ENCODE measurements at places on chromosomes 6 and 20.

- DNase-seq = no peak
- H3K27ac ChIP-seq = no peak overlapping the region
- H3K4me3 ChIP-seq = no peak overlapping the region
- no peaks in the 10 kb centered on the region for H3K27me3 ChIP-seq
- H3K4me1 ChIP-seq = no peaks in the 10 kb centered on the region
Observed at GRCh38 chr6:61909486-61909885, 376.5 kb downstream of the KHDRBS2 start.

DNA sequence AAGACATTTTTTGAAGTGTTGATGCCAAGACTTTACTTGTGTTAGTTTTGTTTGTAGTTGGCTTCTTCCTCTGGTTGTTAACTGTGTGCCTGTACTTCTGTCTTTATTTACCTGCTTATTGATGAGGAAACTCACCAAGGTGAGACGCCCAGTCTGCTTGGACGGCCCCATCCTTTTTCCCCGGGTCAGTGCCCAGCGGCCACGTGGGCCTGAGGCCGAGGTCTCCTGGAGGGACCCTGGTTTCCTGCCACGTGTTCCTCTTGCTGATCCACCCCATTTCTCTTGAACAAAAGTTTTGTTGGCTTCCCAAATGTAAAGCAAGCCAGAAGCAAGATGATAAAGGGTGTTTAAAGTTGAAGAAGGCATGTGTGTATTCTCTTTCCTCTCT lies 24.8 kb downstream of the DUSP22 start:
- peak; percentile 19 for DNase-seq
- H3K27me3 ChIP-seq = no peaks in the 10 kb centered on the region
- H3K4me1 ChIP-seq = peaks cover 20% of the 10 kb centered on the region
- no peak overlapping the region for H3K27ac ChIP-seq
- H3K36me3 ChIP-seq = peaks cover 3% of the 10 kb centered on the region

DNA sequence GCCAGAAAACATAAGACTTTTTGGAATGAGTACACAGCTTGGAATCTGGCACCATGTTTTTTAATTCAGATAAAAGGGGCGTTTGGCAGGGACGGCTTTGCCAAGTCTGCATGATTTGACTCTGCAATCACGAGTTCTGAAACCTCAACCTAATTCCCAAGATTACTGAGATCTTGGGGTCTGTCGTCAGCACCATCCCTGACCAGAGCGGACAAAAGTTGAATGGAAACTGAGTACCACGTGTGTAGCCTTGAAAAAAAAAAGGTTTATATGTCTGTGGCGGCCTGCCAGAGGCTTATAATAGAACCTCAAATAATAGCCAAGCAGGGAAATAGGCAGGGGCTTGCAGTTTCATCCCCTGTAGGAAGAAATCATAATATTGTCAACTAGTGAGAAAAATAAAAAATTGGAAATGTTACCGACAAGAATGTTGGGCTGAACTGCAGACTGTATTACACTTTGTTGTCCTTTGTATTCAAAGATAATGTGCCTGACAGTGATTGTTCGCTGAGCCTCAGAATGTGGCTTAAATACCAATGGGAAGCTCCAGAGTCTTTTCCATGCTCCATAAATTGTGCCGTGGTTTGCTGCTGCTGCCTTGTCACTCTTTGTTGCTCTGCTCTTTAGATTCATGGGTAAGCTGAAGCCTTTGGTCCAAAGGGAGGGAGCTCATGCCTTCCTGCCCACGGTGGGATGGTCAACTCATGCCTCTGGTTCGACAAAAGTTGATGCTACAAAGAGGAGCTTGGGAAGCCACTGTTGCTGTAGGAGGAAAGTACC lies 118.8 kb upstream of the ARID1B start:
- H3K4me1 ChIP-seq = no peaks in the 10 kb centered on the region
- H3K4me3 ChIP-seq = no peak overlapping the region
- DNase-seq = no peak
- no peaks in the 10 kb centered on the region for H3K27me3 ChIP-seq

DNA sequence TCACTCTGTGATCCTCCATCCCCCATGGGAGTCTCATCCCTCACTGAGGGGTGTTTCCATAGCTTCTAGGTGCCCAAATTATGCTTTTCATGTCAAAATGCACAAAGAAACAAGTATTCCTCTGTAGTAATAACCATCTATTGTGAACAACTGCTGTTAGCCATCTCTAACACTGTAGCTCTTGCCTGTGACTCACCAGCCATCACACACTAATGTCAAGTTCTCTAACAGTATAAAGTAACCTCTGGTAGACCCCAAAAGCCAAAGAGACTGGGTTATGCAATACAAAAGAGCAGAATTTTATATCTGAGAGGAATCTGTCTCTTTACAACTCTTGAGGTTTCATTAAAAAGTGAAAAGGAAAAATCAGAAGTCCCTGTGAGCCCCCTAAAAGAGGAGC lies 25.4 kb upstream of the IYD start:
- H3K36me3 ChIP-seq = no peaks in the 10 kb centered on the region
- no peaks in the 10 kb centered on the region for H3K27me3 ChIP-seq
- no peak for DNase-seq
- peak overlapping the region; percentile 4 for H3K27ac ChIP-seq
- no peak overlapping the region for H3K4me3 ChIP-seq
- H3K4me1 ChIP-seq = no peaks in the 10 kb centered on the region

- no peak overlapping the region for H3K27ac ChIP-seq
- H3K4me3 ChIP-seq = no peak overlapping the region
- H3K36me3 ChIP-seq = no peaks in the 10 kb centered on the region
- H3K4me1 ChIP-seq = no peaks in the 10 kb centered on the region
- H3K27me3 ChIP-seq = no peaks in the 10 kb centered on the region
Observed at GRCh38 chr20:14775778-14776177, 438.4 kb upstream of the FLRT3 start.

- H3K36me3 ChIP-seq = peaks cover 41% of the 10 kb centered on the region
- H3K27ac ChIP-seq = no peak overlapping the region
- no peak for DNase-seq
- no peak overlapping the region for H3K4me3 ChIP-seq
Observed at GRCh38 chr20:44973053-44973452, 6.7 kb downstream of the STK4 start.

GRCh38 chr20:9582137-9582536 lies 67.7 kb downstream of the LAMP5 start:
- no peaks in the 10 kb centered on the region for H3K36me3 ChIP-seq
- H3K4me1 ChIP-seq = no peaks in the 10 kb centered on the region
- no peak overlapping the region for H3K4me3 ChIP-seq
- no peak overlapping the region for H3K27ac ChIP-seq
- no peak for DNase-seq
- no peaks in the 10 kb centered on the region for H3K27me3 ChIP-seq

- H3K27me3 ChIP-seq = no peaks in the 10 kb centered on the region
- H3K27ac ChIP-seq = peak overlapping the region; percentile 99
- no peak for DNase-seq
- H3K36me3 ChIP-seq = peaks cover 32% of the 10 kb centered on the region
- peaks cover 14% of the 10 kb centered on the region for H3K4me1 ChIP-seq
- peak overlapping the region; percentile 79 for H3K4me3 ChIP-seq
Observed at GRCh38 chr20:43458422-43458924, 777 bp downstream of the SRSF6 start.

DNA sequence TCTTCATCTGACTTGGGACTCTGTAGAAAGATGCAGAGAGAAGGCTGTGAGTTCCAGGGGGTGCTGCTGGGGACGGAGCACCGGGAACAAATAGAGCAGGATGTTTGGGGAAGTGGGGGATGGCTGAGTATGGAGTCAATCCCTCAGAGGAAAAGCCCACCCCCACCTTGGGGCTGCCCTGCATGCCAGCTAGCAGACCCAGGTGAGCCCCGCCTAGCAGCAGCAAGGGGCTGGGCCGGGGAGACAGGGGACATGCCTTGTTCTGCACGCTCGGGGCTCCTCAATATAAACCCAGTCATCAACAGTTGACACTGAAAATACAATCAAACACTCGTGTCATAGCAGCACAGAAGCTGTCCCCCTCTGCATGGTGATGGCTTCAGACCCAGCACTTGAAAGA lies 74.6 kb downstream of the NINL start:
- H3K27me3 ChIP-seq = no peaks in the 10 kb centered on the region
- no peak overlapping the region for H3K27ac ChIP-seq
- peak; percentile 33 for DNase-seq
- H3K4me3 ChIP-seq = no peak overlapping the region
- no peaks in the 10 kb centered on the region for H3K4me1 ChIP-seq

- no peak overlapping the region for H3K27ac ChIP-seq
- H3K4me3 ChIP-seq = no peak overlapping the region
- DNase-seq = no peak
- H3K36me3 ChIP-seq = no peaks in the 10 kb centered on the region
- no peaks in the 10 kb centered on the region for H3K27me3 ChIP-seq
- H3K4me1 ChIP-seq = no peaks in the 10 kb centered on the region
Observed at GRCh38 chr6:166052837-166053236, 114.8 kb downstream of the TBXT start.

- H3K27ac ChIP-seq = peak overlapping the region; percentile 35
- H3K36me3 ChIP-seq = no peaks in the 10 kb centered on the region
- peak; percentile 66 for DNase-seq
- no peaks in the 10 kb centered on the region for H3K27me3 ChIP-seq
- H3K4me1 ChIP-seq = peaks cover 29% of the 10 kb centered on the region
Observed at GRCh38 chr6:16236631-16237199, 1.7 kb upstream of the GMPR start.

DNA sequence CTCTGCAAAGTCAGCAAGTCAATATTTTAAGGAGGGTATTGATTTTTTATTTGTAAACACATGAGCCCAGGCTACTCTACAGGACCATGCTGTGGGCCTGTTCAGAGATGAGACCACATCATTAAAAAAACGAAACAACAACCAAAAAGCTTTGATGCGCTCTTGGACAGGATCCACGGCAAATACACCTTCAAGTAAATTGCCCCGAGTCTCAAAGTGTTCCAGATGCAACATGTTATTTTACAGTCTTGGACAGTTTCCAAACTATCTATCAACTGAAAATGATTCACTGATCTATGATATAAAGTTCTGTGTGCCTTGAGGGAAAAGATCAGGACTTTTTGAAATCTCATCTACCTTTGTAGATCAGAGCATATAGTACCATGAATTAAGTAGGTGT lies 25.8 kb upstream of the CARMIL1 start:
- no peaks in the 10 kb centered on the region for H3K27me3 ChIP-seq
- no peak for DNase-seq
- no peak overlapping the region for H3K27ac ChIP-seq
- H3K36me3 ChIP-seq = no peaks in the 10 kb centered on the region

GRCh38 chr20:60228255-60228654 lies 270.0 kb downstream of the CDH26 start:
- H3K4me3 ChIP-seq = no peak overlapping the region
- no peaks in the 10 kb centered on the region for H3K27me3 ChIP-seq
- peak; percentile 61 for DNase-seq
- H3K27ac ChIP-seq = no peak overlapping the region

DNA sequence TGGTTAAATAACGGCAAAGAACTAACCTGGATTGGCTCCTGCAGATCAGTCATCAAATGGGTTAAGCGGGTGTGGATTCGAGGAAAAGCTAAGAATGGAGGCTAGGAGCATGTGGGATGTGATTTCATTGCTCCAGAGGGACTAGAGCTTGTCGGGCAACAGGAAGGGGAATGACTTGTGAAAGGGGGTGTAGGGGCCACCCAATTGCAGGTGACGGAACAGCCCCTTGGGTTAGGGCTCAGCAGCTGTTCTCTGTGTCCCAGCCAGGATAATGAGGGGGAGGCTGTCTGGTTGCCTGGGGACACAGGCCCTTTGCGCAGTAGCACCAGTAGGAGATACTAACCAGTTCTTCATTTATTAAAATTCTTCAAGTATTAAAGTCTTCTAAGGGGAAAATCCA lies 25.0 kb upstream of the MRPS18A start:
- peaks cover 30% of the 10 kb centered on the region for H3K4me1 ChIP-seq
- no peaks in the 10 kb centered on the region for H3K27me3 ChIP-seq
- no peaks in the 10 kb centered on the region for H3K36me3 ChIP-seq

DNA sequence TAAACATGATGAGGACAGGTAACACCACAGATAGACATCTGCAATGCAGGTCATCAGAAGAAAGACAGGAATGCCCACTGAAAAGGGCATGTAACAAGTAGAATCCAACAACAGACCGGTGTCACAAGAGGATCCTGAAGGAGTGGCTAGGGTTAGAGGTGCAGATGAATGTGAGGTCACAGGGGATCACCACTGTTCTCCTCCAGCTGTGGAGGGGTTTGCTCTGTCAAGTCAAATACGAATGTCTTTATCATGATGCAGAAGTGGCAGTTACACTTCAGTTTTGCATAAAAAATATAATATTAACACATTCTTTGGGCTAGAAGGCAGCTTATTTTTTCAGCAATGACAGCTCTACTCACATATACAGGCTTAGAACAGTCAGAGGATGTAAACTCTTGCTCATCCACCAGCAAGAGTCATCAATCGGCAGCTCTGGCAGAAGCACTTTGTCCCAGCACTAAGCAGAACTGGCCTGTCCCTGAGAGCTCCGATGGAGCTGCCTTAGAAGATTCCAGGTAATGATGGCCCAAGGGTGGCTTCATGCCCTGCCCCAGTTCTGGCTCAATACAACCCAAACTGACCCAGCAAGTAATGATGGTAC lies 130.4 kb upstream of the TRAF3IP2 start:
- H3K4me3 ChIP-seq = no peak overlapping the region
- H3K27ac ChIP-seq = peak overlapping the region; percentile 9
- no peak for DNase-seq

GRCh38 chr6:33589731-33590530 lies 9.9 kb upstream of the BAK1 start:
- H3K27ac ChIP-seq = peak overlapping the region; percentile 88
- no peak overlapping the region for H3K4me3 ChIP-seq
- DNase-seq = peak; percentile 90
- peaks cover 50% of the 10 kb centered on the region for H3K4me1 ChIP-seq
- H3K27me3 ChIP-seq = no peaks in the 10 kb centered on the region

- no peak overlapping the region for H3K27ac ChIP-seq
- H3K27me3 ChIP-seq = no peaks in the 10 kb centered on the region
- no peak for DNase-seq
- H3K4me3 ChIP-seq = no peak overlapping the region
- H3K36me3 ChIP-seq = no peaks in the 10 kb centered on the region
- H3K4me1 ChIP-seq = no peaks in the 10 kb centered on the region
Observed at GRCh38 chr6:80366714-80367113, 260.2 kb downstream of the BCKDHB start.

DNA sequence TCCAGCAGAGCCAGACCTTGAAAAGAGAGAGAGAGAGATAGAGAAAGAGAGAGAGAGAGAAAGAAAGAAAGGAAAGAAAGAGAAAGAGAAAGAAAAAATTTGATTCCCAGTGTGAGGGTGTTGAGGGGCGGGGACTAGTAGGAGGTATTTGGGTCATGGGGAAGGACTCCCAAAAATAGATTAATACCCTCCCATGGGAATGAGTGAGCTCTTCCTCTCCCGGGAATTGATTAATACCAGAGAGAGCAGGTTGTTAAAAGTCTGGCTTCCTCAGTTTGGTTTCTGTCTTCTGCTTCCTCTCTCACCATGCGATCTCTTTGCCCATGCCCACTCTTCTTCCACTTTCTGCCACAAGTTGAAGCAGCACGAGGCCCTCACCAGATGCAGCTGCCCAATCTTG lies 28.8 kb upstream of the CFAP206 start:
- no peak overlapping the region for H3K4me3 ChIP-seq
- DNase-seq = no peak
- no peaks in the 10 kb centered on the region for H3K36me3 ChIP-seq

DNA sequence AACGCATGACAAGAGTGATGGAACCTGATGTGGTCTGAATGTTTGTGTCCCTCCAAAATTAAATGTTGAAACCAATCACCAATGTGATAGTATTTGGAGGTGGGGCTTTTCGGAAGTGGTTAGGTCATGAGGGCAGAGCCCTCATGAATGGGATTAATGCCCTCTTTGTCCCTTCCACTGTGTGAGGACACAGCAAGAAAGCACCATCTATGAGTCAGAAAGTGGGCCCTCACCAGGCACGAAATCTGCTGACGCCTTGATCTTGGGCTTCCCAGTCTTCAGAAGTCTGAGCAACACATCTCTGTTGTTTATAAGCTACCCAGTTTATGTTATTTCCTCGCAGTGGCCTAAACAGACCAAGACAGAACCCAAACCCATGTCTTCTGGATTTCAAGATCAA lies 244.0 kb upstream of the JAG1 start:
- no peak for DNase-seq
- H3K36me3 ChIP-seq = no peaks in the 10 kb centered on the region
- H3K4me1 ChIP-seq = no peaks in the 10 kb centered on the region
- no peak overlapping the region for H3K27ac ChIP-seq

Measured in upper lobe of left lung (tissue), 6 donors.